Activated CD4-positive, alpha-beta memory T cell treated with anti-CD3 and anti-CD28 coated beads, Interleukin-2, amount 10 ng/mL, durations not matched to agents 7 days and 5 days (primary cell): ENCODE measurements at places on chromosomes 3 and 15. TPM values are rescaled to one million over a fixed set of nuclear protein-coding genes. Genes with fewer than 3 reads are reported as not detected.

Gene GRM2
- 1.7 TPM for total RNA-seq

Gene MUC4
- total RNA-seq: 0.15 TPM

Gene CLDN16
- total RNA-seq: not detected

Gene TNFAIP8L3
- total RNA-seq: 0.13 TPM

Gene CCDC39
- not detected for total RNA-seq

Gene SLC9C1
- total RNA-seq: not detected

GRCh38 chr3:136712941-136713340, 39.2 kb downstream of the STAG1 start:
- no peak for DNase-seq

DNA sequence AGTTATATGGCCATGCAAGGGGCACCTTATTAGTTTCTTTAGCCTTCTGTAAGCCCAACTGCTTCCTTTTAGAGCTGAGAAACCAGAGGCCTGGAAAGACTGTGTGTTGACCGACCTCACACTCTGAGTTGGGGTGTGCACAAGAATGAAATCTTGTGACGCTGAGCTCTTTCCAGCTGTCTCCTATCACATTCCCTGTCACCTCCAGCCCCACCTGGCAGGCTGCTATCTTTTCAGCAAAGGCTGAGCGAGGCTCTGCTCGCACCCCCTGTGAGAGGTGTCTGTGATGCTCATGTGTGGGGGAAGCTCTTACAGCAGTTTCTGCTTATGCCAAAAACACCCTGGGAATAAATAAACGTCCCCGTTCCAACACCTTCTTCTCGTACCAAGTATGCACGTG, 27.0 kb upstream of the LPP start:
- no peak for DNase-seq

DNA sequence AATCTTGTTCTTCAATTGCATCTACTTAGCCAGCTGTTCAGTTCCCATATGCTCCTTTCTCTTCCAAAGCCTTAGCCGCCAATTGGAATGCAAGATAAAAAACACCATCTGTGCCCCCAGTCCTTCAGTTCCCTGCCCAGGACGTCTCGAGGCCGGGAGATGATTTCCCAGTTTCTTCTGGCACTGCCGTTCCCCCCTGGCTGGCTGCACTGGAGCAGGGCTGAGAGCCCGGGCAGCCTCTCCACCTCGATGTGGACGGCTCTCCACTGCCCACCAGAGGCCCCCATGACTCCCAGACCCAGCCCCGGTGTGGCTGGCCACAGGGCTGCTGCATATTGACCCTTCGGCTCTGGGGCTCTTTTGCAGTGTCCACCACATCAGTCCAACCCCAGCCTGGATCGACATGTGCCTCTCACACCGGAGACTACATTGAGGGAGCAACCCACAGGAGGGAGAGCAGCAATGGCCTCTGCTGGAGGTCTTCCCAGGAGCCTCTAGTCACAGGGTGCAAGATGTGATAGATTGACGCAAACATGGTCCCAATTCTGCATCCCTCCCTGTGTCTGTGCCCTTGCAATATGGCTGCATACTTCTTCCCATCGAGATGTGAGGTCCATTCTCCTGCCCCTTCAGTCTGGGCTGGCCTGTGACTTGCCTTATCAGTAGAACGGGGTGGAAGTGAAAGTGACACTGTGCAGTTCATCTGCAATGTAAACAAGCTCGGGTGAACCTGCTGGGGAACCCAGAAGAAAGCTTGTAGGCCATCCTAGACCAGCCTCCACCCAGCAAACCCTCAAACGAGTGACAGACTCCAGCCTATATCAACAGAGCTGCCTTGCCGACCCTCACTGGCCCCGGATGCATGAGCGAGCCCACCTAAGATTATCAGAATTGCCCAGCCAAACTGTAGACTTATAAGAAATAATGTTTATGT, 52.3 kb upstream of the PRR20G start:
- no peak for DNase-seq

- no peak for DNase-seq
Observed at GRCh38 chr3:143266927-143267326, 147.4 kb downstream of the CHST2 start.

- DNase-seq: no peak
Observed at GRCh38 chr15:59178151-59178695, 28.4 kb upstream of the LDHAL6B start.

- no peak for DNase-seq
Observed at GRCh38 chr3:194348354-194348753, 2.8 kb downstream of the CPN2 start.

GRCh38 chr3:193819117-193820010, 226.4 kb downstream of the OPA1 start:
- DNase-seq: no peak

DNA sequence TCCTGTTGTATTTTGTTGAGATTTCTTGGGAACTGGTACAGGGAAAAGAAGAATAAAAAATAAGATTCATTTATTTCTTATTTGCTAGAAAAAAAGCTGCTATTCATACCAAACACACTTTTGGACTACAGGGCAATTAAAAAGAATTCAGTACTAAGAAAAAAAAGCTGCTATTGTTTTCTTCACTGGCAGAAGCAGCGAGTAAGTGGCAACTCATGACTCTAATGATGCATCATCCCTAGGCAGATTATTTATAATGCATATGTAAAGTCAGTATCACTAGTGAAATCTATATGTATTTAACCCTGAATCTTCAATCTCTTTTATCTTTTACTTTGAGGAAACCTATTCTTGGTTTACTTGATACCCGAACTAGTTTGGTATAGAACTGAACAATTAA, 15.2 kb downstream of the PFN2 start:
- DNase-seq: no peak

DNA sequence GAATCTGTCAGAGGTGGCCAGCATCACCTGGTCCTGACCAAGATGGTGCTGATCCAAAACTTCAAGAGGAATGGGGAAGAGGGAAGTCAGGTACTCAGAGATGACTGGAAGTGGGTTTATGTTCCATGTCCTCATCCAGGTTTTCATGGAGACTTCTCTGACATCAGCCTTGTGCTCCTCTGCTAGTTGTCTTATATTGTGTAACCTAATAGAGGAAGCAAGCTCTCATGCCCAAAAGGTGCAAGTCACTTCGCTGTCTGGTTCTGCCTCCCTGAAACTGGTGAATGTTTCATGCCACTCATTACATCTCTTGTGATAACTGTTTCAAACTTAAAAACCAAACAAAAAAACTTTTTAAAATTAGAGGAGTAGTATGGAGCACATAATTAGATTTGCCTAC, 127.2 kb upstream of the MANF start:
- no peak for DNase-seq

DNA sequence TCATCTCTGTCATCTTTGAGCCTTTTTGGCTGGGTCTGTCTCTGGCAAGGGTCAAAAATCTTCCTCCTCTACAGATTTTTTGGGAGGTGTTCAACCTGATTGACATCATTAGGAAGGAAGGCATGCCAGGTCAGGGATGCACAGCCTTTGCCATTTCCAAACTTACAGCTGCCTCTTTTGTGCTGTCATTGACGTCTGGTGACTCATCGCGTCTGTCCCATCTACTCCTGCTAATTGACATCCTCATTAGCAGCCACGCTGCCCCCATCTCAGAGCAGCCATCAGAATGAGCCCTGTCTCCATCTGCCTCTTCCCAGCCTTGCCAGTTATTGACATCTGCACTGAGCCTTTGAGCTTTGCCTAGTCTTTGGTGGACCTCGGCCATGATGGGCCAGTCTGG, 53.0 kb downstream of the PDIA5 start:
- DNase-seq: no peak

DNA sequence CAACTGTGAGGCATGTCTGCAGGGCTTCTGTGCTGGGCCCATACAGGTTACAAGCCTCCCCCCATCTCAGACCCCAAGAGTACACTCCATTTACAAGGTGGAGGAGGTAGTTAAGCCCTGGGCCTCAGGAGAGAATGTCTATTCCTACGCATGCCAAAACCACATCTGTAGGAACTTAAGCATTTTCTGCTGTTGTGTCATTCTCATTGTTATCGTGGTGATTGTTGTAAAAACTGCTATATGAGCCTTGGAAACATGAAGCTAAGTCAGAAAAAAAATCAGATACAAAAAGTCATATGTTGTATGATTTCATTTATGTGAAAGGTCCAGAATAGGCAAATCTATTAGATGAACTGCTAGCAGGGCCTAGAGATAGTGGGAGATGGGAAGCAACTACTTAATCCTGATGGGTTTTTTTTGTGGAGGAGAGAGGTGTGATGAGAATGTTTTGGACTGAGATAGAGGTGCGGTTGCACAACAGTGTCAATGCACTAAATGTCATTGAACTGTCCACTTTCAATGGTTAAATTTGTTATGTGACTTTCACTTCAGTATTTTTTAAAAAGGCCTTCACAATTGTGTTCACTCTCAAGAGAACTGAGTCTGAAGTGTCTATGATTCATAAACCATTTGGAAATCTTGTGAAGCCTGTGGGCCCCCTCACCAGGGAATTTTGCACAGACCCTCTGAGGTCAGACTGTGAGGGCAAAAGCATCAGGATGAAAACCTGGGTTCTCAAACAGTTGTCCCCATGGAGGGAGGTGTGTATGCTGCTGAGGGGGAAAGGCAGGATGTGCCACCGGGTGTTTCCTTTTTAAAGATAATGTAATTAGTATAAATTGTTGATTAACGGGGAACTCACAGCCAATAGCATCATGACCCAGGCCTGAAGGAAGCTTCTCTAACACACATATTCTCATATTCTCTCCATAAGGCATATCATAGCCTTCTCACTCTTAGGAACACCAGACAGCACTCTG, 3.2 kb downstream of the RTP3 start:
- no peak for DNase-seq

- peak; percentile 19 for DNase-seq
Observed at GRCh38 chr15:55230051-55230670, 33.4 kb upstream of the RSL24D1 start.
